Stimulated activated CD4-positive, alpha-beta T cell treated with anti-CD3 and anti-CD28 coated beads, Interleukin-1b, Interleukin-23, amount 100 ng/mL, for 24 hours (primary cell): ENCODE measurements at places on chromosomes 7 and 10.

DNA sequence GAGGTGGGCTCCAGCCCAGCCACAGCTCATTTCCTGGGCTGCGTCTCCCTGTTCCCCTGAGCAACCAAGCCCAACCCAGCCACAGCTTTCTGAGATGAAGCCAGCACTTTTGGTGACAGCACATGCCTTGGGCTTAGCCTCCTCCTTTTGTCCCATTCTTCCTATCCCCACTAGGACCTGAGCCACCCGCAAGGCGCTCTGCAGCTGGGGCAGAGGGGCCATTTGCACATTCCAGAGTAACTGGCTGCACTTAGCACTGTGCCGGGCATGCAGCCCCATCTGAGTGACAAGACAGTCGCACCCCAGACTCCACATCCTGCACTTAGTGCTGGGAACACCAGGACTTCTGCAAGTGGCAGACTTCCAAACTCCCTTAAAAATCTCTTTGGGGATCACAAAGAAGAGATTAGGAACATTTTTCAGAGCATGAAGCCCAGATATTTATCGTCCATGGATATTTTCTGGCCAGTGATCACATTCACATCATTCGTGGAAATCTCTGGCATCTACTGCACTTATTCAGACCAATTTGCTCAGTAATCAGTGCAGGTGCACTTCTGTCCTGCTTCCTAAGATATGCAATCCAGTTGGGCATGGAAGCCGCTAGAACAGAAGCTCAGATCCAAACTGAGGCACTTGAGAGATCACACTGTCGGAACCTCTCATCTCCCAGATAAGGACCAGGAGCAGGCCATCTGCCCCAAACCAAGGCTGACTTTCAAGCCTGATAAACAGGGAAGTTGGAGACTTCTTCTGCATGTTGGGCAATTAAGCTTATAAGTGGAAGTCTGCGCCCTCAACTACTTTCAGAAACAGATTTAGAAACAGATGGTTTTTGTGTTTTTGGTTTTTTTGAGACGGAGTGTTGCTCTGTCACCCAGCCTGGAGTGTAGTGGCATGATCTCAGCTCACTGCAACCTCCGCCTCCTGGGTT is 26.4 kb downstream of the CHST15 start:
- DNase-seq: no peak

DNA sequence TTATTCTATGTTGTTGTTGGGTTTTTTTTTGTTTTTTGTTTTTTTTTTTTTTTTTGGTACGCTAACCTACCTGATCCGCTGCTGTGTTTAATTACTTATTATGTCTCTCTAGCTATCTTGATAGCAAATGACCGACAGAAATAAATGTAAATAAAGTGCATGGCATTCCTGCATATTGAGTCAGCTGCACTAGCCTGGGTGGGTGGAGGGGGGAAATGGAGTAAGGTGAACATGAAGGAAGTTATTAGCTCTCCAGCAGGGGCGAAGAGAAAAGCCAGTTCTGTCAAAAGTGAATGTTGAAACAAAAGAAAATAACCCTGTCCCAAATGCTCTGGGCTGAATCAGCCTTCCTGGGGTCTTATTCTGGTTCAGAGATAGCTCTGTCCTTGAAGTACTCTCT is 210.7 kb upstream of the MDFIC start:
- no peak for DNase-seq

DNA sequence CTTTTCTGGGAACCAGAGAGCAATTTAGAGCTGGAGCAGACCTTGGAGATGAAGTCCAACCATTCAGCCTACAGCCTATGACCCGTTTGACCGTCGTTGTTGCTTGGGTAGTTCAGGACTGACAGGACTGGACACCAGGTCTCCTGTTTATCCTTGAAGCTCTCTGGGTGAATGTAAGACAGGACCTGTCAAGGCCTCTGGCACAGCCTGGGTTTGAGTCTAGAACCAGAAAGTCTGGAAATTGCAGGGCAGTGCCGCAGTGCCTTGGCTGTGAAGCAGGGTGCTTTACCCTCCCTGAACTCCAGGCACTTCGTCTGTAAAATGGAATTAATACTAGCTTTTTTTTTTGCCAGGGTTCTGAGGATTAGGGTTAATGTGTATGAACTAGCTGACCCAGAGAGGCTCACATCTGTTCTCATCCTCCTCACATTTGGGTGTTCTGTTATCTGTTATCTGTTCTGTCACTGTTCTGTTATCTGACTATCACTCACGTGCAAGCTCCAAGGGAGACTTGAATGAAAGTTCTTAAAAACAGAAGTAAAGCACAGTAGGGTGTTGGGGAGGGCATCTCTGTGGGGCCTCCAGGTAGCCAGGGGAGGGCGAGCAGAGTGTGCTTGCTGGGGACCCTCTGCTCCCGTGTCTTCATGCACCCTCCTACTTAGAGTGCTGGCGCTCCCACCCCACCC is 9.9 kb downstream of the BLVRA start:
- no peak for DNase-seq

DNA sequence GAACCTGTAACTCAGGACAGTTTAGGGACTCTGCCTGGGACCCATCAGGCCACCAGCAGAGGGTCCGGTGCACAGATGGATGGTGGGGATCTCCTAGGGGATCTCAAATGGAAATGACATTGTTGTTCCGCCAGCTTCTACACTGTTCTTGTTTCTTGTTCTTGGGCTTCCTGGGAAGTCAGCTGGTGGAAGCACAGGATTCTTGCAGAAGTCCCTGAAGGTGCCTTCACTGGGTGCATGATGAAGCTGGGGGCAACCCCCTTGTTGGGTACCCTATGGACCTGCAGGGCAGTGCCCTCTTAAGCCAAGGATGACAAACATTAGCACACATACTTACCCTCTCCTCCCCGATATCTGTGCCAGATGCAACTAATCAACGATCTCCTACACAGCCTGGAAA is 18.6 kb downstream of the SFTPD start:
- DNase-seq: no peak

DNA sequence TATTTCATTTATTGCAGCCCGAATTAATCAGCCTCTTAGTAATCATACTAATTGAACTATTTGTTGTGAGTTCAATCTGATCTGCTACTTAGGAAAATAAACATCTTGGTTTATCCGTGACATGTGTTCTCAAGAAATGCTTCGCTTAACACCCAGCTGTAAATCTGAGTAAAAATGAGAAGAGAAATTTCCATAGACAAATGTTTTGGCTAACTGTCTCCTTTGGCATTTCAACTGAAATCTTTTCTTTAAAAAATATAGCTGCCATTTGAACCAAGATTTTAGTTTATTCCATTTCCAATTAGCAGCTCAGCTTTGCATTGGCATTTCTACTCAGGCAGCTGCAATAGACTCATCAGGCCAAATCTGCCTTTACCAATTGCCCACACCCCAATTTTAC is 180.5 kb upstream of the PTER start:
- DNase-seq: no peak

DNA sequence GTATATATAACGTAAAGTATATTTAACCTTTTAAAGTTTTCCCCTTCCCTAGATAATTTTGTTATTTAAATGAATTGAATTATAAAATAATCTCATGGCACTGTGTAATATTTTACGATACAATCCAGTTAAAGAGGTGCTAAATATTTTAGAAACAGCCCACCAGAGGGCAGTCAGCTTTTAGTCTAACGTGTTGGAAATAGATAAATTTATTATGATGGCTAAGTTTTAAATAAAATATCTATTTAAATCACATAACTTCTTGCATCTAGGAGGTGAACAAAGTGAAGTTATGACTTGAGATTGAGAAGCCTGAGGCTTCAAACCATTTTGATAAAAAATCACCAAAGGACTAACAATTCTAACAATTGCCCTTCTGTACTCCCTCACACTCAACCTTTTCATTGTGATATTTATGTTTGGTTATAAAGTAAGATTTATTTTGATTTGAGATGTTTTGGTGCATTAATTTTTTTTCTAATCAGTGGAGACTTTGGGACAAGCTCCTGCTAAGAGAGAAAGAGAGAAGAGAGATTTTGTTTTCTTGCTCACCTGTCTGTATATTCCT is 171.5 kb upstream of the SP4 start:
- DNase-seq: no peak

DNA sequence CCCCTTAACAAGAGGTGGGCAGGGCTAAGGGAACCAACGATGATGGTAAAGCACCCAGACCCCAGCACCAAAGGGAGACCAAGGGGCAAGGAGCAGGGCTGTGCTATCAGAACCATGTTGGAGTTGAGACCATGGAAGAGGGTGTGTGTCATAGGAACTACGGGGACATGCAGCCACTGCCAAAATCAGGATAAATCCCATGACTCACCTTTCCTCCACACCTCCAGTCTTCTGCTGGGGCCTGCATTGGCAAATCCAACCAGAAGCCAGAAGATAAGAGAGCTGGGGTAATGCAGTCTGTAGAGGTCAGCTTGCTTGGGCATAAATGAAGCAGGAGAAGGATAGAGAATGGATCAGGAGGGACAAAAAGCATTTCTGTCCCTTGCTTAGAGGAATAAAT is 42.7 kb upstream of the SMARCD3 start:
- DNase-seq: no peak

GRCh38 chr7:2661096-2661449 is 26.9 kb upstream of the AMZ1 start:
- DNase-seq: no peak

DNA sequence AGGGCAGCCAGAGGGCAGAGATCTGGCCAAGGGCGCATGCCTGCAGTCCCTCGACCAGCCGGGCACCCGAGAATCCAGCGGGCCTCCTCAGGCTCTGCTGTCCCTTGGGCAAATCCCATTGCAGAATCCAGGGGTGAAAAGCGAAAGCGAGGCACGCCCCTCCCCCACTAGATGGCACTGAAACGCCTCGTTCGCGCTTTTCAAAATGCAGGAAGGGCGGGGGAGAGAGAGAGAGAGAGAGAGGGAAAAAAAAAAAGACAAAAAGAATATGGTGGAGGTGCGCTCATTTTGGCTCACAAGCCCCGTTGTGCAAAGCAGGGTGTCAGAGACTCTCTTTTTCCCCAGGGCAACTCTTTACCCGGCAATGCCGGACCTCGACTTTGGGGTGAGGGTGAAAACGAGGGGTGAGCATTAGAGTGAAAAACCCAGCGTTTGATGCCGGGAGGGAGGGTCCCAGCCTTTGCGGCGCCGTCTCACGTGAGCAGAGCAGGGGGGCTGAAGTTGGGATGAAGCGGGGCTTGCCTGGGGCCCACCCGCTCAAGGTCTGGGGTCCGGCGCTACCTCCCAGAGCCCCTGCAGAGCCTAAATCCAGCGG is 2.5 kb upstream of the TMEM178B start:
- DNase-seq: no peak

- no peak for DNase-seq
Observed at GRCh38 chr7:16067711-16068110, 353.6 kb downstream of the CRPPA start.

DNA sequence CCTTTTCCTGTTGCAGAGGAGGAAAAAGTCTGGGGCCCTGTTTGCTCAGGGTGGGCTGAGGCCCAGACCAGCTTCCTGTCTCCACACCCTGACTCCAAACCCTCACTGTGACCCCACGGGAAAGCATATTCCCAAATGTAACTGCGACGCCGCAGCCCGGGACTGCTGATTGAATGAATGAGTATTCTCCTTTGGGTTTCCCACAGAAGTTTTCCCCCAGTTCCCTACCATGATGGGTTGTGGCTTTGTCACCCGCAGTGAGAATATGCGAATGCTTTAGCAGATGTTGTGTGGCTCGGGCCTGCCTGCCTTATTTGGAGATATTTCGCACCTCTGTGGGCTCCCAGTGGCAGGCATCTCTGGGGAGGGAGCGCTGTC is 50.6 kb downstream of the MGMT start:
- no peak for DNase-seq

DNA sequence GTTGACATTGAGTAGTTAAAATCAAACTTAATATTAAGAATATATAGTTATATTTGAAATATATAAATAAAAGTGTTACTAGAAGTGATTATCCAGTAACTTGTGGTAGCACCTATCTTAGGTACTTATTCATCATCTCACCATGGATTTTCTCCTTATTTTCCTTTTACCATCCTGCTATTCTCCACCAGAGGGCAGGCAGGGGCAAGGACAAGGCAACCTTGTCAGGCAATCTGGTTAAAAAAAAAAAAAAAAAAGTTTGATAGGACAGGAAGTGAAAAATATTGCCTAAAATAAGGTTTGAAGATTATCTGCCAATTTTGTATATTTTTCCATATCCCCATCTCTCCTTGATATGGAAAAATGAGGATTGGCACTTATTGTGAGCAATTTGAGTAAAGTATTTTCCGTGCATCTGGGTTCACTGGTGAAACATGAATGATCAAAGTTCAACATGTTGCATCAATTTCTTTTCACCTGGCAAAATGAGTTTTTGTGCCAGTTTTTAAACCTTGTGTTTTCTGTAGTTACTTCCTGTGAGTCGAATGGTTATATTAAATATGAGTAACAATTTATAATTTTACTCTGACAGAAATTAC is 256.7 kb downstream of the AGMO start:
- DNase-seq: no peak

DNA sequence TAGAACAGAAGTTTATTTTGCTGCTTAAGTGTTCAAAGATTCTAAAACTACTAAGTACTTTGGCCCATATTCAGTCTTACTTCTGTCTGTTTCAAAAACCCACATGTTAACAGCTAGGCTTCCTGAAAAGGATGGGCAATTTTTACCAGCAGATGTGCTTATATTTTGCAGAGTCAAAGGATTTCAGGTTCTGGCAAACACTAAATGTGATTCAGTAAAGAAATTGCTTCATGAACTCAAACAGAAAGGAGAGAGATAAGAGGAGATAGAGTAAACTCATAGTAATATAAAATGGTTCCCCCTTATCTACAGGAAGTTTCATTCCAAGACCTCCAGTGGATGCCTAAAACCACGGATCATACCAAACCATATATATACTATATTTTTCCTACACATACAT is 248.5 kb downstream of the AGMO start:
- no peak for DNase-seq

GRCh38 chr10:17735166-17735941 is 16.6 kb upstream of the TMEM236 start:
- no peak for DNase-seq

DNA sequence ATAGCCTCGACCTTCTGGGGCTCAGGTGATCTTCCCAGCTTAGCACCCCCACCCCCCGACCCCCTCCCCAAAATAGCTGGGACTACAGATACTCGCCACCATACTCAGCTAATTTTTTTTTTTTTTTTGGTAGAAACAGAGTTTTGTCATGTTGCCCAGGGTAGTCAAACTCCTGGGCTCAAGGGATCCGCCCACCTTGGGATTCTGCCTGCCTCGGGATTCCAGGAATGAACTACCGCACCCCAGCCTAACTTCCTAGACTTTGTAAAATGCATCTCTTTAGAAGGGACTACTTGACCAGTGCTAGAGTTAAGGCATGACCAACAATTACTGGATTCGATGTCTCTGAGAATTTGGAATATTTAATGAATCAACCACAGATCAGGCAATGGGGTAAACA is 85.9 kb downstream of the MDFIC start:
- DNase-seq: no peak

DNA sequence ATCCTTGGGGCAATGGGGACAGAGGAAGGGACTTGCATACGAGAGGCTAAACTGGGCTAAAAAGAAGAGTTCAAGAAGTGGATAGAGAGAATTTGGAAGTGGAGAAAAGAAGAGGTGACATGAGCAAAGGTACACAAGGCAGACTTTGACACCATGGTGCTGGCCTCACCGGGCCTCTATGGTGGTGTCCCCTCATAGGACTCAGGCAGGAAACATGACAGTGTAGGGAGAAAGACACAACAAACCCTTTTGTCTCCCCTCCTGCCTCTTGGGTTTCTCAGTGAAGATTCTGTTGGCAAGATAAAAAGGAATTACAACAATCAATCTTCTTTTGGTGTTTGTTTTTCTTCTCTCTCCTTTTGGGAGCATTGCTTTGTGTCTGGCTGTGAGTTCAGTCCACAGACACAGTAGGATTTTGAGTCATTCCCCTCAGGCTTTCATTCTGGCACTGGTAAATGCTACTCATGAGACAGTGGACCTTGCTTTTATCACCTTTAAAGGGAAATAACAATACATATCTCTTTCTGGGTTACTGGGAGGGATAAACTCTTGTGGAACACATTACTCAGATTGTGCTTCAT is 827.7 kb downstream of the TNS3 start:
- DNase-seq: no peak
